Karpas-422 (cell line): ENCODE measurements at places on chromosomes 2 and 18.

DNA sequence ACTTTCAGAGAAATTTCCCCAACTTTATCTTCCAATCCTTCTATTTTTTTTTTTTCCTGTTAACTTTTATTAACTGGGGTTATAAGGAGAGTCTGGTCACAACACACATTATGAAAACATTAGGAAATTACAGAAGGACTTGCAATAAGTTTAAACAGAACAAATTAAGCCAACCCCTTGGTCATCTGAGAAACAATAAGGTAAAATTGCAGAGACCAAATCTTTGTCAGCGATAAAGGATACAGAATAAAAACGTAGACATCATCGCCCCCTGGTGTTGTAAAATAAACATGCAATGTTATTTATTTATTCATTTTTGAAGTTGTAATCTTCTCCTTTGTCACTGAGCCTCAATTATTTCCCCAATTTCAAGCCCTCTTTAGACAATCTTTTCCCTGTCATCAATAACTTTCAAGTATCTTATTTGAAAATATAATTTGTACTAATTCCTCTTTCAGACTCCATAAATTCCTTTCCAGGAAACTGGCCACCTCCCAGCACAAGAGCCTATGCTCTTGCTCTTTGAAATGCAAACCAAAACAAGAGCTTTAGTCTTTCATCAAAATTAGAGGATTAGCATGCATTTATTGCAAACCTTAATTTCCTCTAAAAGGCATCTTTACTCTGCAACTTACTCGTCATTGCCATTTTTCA lies 19.5 kb downstream of the G6PC2 start:
- DNase-seq: peak; percentile 77

DNA sequence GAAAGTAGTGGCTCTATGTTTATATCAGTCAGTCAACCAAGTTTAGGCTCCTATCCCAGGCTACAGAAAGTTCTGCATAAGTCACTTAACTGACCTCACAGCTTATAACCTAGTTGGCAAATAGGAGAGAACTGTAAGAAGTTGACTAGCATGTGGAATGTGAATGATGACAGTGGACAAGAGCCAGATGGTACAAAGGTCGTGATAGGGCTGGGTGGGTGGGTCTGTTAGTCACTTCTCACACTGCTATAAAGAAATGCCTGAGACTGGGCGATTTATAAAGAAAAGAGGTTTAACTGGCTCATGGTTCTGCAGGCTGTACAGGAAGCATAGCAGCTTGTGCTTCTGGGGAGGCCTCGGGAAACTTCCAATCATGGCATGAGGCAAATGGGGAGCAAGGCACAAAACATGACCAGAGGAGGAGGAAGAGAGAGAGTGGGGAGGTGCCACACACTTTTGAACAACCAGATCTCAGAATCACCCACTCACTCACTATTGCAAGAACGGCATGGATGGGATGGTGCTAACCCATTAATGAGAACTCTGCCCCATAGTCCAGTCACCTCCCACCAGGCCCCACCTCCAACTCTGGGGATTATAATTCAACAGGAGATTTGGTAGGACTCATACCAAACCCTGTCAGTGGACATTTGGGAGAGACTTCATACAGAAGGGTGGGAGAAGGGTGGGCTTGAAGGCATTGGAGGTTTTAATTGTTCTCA lies 68.8 kb downstream of the LTBP1 start:
- DNase-seq: no peak

GRCh38 chr2:96252526-96252925 lies 13.3 kb downstream of the TMEM127 start:
- DNase-seq: no peak

GRCh38 chr2:193895226-193895625 lies 1700.5 kb upstream of the TMEFF2 start:
- DNase-seq: no peak

DNA sequence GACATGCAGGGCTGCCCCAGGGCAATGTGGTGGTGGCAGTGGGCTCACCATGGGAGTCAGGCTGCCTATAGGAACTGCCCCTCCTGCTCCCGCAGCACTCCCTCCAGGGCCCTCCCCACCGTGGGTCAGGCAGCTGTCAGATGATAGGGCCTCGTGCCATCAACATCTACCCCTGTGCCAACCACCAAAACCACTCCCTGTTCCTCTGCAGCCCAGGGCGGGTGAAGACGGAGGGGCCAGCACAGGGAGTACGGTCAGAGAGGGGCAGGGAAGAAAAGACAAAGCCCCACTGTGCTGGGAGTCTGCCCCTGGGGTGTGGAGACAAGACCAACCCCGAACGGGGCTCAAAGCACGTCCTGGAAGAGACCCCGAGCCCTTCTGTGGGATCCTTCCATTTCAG lies 97.4 kb downstream of the TNS1 start:
- DNase-seq: no peak
